ENCODE measurements at places on chromosomes 7 and 10. TPM values are rescaled to one million over a fixed set of nuclear protein-coding genes. Genes with fewer than 3 reads are reported as not detected.
A peak's percentile ranks its signal among the peaks of the same experiment; 100 is the strongest.

GRCh38 chr10:9302140-9302746, 1247.8 kb downstream of the GATA3 start:
- no peak for DNase-seq

GRCh38 chr7:121505540-121506182, 109.6 kb upstream of the FAM3C start:
- no peak for DNase-seq

- no peak for DNase-seq
Measured at GRCh38 chr10:12807096-12807755, 194.3 kb downstream of the CCDC3 start.

- no peak for DNase-seq
Measured at GRCh38 chr10:114694062-114694461, 36.0 kb upstream of the ABLIM1 start.

DNA sequence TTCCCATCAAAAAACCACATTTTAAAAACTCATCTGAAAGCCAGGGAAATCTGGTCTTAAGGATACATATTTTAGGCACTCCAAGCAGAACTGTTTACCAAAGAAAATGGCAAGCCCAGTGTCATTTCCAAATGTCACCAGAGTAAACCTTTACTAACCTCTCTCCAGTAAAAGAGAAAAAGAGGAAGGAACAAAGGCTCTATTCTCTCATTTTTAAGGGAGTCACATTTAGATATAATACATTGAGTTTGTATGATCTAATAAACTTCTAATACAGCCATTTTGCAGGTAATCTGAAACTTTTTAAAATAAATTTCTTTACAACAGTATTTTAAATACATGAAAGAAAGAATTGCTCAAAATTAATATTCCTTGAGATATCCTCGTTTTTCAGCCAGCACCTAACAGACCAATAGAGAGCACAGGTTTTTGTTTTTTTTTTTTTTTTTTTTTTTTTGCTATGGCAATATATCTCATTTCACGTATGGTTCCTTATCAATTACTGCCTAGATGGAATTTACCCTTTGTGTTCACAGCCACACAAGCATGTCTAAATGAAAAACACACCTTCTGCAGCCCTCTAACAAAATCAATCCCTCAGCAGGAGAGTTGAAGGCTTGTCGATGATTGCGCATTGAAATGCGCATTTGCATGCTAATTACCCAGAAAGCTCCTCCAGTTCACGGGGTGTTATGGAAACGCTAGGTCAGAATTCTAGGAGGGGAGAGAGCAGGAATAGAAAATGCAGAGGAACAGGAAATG, 39.8 kb upstream of the MSRB2 start:
- DNase-seq: no peak

DNA sequence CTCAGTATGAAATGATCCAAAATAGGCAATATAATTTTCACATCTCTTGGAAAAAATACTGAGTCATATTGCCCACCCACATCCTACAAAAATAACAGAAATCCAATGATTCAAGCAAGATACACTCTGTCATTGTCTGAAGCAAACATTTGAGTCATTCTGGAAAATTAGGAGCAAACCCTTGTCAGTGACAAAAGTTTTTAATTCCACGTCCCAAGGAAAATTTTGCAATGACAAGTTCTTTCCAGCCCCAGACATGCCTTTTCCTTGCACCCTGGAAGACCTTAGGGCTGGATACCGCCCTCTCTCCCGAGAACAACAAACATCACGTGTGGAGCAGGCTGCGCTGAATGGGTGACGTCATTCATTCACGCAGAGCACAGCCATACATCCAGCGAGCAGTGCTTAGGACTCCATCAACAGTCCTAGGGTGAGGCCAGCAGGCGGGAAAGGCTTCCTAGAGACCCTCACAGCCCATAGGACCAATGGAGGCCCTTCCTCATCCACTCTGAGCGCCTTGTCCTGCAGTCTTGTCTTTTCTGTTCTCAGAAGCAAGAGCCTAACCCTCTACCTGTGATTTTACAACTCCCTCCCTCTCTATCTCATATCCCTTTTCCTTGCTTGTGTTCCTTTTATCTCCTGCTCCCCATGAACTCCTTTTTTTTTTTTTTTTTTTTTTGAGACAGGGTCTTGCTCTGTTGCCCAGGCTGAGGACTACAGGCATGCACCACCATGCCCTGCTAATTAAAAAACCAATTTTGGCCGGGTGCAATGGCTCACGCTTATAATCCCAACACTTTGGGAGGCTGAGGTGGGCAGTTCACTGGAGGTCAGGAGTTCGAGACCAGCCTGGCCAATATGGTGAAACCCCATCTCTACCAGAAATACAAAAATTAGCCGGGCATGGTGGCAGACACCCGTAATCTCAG, 23.5 kb upstream of the KDM7A start:
- no peak for DNase-seq

GRCh38 chr7:108322925-108323832, 133.1 kb downstream of the NRCAM start:
- no peak for DNase-seq

GRCh38 chr10:118017850-118018249, 28.9 kb downstream of the RAB11FIP2 start:
- DNase-seq: no peak

DNA sequence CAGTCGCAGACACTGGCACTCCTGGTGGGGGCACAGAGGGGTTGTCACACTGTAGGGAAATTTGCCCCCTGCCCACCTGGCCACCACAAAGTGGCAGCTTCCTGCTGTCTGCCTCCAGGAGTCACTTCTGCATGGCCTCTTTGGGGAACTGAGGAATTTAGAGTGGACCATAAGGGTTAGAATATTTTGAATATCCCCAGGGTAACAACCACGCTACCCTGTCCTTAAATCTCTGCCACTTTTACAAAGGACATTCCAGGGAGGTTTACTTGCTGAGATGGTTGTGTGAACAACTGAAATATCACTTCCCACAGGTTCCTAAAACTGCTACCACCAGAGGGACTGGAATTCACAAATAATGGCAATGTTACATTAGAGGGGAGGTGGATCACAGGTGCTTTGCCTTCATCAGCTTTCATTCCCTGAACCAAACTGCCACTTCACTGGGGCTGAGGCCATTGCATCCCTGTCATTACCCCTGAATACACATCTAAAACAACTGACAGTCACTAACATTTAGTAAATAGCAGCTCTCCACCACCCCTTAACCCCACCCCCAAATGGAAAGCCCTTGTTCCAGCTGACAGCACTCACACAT, 88.1 kb upstream of the IFRD1 start:
- DNase-seq: no peak

DNA sequence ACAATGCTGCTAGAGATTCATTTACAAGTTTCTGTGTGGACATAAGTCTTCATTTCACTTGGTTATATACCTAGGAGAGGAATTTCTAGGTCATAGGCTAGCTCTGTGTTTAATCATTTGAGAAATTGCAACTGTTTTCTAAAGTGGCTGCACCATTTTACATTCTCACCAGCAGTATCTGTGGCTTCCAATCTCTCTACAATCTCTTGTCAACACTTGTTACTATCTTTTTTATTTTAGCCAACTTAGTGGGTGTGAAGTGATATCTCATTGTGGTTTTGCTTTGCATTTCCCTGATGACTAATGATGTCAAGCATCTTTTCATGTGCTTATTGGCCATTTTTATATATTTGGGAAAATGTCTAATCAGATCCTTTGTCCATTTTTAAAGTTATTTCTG, 53.0 kb upstream of the DRGX start:
- no peak for DNase-seq

GRCh38 chr10:6008497-6009142, 31.3 kb upstream of the IL15RA start:
- DNase-seq: no peak

GRCh38 chr10:35992107-35992506, 350.0 kb upstream of the FZD8 start:
- DNase-seq: no peak

- DNase-seq: no peak
Measured at GRCh38 chr10:77820349-77820748, 106.2 kb downstream of the DLG5 start.

GRCh38 chr10:117761695-117762094, 219.1 kb downstream of the EMX2 start:
- no peak for DNase-seq

- peak; percentile 29 for DNase-seq
Measured at GRCh38 chr10:5413012-5413938, 918 bp downstream of the NET1 start.

DNA sequence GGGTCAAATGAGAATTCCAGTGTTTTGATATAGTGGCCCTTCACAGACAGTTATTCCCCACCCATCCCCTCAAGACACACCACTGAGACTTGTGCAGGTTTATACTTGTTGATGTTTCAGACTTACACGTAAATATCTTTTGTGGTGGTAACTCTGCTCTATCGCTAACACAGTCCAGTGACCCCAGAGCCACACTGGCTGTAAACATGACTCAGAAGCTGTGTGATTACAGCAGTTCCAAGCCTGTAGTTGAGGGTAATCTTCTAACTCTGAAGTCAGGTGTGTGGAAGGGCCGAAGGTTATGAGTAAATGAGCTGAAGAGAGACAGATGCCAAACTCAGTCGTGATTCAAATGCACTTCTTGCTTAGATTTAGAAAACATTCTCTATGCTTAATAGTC, 19.4 kb downstream of the NOBOX start:
- DNase-seq: no peak

DNA sequence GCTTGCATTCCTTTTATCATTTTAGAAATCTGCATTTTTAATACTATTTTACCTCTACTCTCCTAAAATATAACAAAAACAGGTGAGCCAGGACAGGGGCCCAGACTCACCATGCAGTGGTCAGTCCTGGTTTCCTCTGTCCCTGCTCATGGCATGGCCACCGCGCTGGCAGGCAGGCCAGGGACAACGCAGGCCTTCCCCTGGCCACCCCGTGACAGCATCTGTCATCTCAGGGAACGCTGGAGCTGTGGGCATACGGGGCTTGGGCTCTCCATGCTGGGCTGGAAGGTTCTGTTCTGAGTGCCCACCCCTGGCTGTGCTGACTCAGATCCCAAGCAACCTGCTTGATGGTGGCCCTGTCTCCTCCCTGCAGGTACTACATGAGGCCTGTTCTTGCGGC, 35.1 kb upstream of the CDH23 start:
- no peak for DNase-seq

GRCh38 chr10:76209135-76209534, 777.7 kb downstream of the LRMDA start:
- no peak for DNase-seq

DNA sequence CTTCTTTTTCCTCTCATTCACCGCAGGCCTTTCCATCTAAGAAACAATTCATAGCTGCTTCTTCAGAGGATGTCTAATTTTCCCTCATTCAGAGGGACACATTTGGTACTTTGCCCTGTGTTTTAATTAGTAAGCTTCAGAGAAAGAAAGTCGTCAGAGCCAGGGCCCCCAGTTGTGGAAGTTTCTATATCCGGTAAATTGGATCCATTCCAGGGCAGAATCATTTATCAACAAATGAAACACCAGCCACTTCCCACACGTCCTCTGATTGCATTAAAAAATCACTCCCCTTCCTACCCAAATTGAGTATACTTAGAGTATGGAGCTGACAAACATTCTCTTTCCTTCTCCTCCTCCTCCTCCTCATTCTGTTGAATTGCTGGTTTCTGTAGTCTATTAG, 205.8 kb upstream of the HDAC9 start:
- no peak for DNase-seq

GRCh38 chr7:2613098-2613930, 18.5 kb upstream of the TTYH3 start:
- no peak for DNase-seq

DNA sequence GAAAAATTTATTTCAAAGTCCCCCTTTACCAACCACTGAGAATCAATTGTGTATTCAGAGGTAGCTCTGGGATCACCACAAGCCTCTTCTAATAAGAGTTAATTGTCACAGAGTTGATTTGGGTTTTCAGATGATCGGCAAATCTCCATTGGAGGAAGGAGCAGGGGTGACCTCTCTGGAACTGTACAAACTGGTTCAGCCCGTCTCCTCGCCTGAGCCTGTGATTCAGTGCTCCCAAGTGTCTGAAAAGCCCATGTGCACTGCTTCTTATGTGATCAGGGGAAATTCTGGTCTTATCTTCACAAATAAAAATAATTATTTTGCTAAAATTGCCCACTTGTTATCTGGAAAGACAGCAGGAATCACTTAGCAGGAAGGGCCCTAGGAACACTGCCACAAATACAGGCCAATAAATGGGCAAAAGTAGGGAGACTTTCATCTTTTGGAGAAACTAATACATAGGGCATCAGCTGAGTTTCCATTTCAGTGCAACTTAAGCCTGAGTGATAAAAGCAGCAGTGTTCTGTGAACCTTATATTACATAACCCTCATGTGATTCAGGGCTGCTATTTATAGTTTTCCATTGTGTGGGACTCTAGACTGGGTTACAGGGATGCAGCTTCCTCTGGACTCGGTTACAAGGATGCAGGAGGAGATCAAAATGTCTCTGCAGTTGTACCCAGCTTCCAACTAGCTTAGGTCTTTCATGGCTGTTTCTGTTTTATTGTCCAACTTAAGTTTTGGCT, 32.3 kb downstream of the CDK1 start:
- DNase-seq: peak; percentile 40

- DNase-seq: no peak
Measured at GRCh38 chr7:150360363-150361058, 8.1 kb upstream of the REPIN1 start.

LDB1 gene
- total RNA-seq: 38.5 TPM

ADAM12 gene
- 16.8 TPM for total RNA-seq

INSYN2A gene
- not detected for total RNA-seq

ARMS2 gene
- not detected for total RNA-seq

FAM24B gene
- 14.8 TPM for total RNA-seq

POU6F2 gene
- not detected for total RNA-seq
